ENCODE measurements at places on chromosomes 4 and X. TPM values are rescaled to one million over a fixed set of nuclear protein-coding genes. Genes with fewer than 3 reads are reported as not detected.

Gene CCSER1
- 9.3 TPM for total RNA-seq

Gene ETDA
- not detected for total RNA-seq

DNA sequence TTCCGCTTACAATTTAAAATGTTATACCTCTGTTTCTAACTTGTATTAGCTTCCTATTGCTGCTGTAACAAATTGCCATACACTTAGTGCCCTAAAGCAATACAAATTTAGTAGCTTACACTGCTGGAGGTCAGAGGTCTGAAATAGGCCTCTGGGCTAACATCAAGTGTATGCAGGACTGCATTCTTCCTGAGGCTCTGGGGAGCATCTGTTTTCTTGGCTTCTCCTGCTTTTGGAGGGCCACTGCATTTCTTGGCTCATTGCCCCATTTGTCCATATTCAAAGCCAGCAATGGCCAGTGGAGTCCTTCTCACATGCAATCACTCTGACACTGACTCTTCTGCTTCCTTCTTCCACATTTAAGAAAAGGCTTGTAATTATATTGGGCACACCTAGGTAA lies 639.8 kb upstream of the INTU start:
- no peak overlapping the region for H3K4me3 ChIP-seq
- H3K27ac ChIP-seq, result no peak overlapping the region
- DNase-seq, result no peak
- no peaks in the 10 kb centered on the region for H3K27me3 ChIP-seq
- no peaks in the 10 kb centered on the region for H3K36me3 ChIP-seq

- H3K4me1 ChIP-seq, result no peaks in the 10 kb centered on the region
- no peak overlapping the region for H3K4me3 ChIP-seq
- no peak overlapping the region for H3K27ac ChIP-seq
- DNase-seq, result no peak
- peaks cover 16% of the 10 kb centered on the region for H3K36me3 ChIP-seq
- no peaks in the 10 kb centered on the region for H3K27me3 ChIP-seq
These were observed 35.7 kb upstream of the NKX3-2 start for GRCh38 chr4:13580036-13580435.

DNA sequence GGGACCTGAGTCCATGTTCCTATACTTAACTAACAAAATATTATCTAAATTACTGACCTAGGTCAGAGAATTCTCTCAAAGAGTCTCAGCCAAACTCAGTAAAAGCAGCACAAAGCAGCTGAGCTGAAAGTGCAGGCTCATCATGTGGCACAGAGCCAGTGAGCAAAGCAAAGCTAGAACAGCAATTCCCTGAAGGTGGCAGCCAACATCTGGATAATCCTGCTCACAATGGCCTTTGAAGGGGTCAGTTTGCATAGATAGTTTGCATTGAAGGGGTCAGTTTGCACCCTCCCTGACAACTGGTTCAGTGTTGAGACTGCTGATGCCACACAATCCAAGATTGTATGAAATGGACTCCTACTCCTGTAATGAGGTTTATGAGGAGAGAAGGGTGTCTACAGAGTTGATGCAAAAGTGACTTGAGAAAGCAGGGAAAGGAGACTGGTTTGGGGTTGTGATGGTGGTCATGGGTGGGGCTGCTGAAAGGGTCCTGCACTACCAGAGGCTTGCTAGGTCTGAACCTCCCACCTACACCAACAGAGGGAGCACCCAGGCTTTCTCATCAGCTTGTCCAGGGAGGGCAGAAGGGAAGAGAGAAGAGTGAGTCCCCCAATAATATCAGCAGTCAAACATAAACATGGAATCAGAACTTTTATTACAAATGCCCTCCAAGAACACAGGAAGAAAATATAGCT lies 39.7 kb downstream of the TRIM61 start:
- no peak overlapping the region for H3K27ac ChIP-seq
- H3K36me3 ChIP-seq, result no peaks in the 10 kb centered on the region
- no peaks in the 10 kb centered on the region for H3K4me1 ChIP-seq
- no peak overlapping the region for H3K4me3 ChIP-seq

GRCh38 chr4:159209249-159209648 lies 106.4 kb downstream of the RAPGEF2 start:
- H3K27me3 ChIP-seq, result no peaks in the 10 kb centered on the region
- H3K4me3 ChIP-seq, result no peak overlapping the region
- no peak overlapping the region for H3K27ac ChIP-seq
- DNase-seq, result no peak
- no peaks in the 10 kb centered on the region for H3K36me3 ChIP-seq

DNA sequence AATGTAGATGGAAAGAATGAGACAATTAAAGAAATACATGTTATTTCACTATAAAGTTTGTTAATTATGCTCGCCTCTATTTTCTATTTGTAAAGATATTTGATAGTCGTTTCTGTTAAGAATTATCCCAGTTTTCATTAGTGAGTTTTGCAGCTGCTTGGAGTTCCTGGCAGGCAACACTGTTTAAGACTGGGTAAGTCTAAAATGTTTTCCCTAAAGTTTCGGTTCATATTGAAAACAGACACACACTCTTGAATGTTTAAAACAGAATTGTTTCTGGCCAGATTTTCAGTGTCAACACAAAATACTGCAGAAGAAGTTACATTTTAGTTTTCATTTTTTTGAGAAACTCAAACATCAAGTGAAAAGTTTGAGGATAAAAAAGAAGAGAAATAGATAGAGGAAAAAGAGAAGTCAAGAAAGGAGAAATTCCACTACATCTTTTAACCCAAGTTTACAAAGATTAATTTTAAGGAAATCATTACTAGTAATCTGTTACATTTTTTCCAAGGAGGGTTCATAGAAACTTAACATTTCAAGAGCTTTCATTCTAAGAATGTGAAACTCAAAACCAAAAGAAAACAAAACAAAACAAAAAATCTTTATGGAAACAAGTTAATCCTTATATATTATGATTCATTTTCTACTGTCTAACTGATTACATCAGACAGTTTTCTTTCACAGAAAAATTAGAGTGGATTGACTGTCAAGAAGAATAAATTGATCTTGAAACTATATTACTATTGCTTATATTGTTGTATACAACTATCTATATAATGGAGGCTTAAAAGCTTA lies 305.5 kb downstream of the FAT4 start:
- H3K4me3 ChIP-seq, result no peak overlapping the region
- DNase-seq, result no peak
- no peak overlapping the region for H3K27ac ChIP-seq
- H3K4me1 ChIP-seq, result no peaks in the 10 kb centered on the region
- no peaks in the 10 kb centered on the region for H3K27me3 ChIP-seq

DNA sequence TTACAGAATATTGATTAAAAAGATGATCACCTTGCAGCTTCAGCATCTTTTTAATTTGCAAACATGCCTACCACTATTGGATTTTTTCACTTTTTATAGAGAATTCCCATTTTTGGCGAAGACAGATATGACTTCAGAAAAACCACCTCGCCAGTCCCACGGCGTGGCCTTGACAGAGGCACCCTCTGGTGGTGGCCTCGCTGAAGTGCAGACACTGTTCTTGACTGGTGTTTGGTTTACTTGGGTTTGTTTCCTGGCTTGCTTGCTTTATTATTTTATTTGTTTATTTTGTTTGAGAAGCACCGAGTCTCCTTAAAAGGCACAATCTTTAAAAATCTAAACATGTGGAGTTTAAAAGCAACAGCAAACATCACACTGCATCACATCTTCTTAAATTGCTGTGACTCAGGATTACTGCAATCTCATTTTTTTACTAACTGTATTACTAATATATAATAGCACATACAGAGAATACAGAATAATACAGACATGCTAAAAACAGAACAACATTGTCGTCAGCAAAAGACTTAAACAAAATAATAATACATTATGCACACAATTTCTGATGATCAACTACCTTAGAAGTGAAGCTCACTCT lies 13.1 kb upstream of the AMTN start:
- H3K4me1 ChIP-seq, result no peaks in the 10 kb centered on the region
- H3K4me3 ChIP-seq, result no peak overlapping the region
- DNase-seq, result no peak
- no peaks in the 10 kb centered on the region for H3K27me3 ChIP-seq
- H3K36me3 ChIP-seq, result no peaks in the 10 kb centered on the region
